HS-27A (cell line): ENCODE measurements at places on chromosomes 7 and 10.
A peak's percentile ranks its signal among the peaks of the same experiment; 100 is the strongest.

DNA sequence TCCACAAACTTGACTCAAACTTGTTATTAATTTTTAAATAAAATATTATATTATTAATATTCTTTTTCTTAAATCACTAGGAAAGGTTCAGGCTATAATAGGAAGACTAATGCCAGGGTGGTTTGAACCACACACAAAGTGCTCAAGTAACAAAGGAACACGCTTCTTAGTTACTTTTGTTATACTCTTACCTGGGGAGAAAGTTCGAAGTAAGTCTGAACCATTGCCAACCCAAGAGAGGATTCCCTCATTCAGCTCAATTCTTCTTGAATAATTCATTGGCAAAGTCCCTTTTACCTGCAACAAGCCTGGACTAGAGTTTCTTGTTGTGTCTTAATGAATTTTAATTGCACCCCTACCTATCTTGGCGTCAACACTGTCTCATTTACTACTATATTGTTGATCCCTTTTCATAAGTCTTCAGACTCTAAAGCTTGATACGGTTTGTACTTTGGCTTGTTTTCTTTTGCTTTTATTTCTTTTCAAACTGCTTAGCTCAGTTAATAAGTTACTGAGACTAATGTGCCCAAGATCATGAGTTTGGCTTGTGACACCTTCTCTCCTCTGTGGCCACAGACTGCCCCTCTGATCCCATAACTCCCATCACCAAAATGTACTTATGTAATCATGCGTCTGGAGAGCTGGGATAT lies 10.2 kb upstream of the C10orf67 start:
- DNase-seq: no peak

DNA sequence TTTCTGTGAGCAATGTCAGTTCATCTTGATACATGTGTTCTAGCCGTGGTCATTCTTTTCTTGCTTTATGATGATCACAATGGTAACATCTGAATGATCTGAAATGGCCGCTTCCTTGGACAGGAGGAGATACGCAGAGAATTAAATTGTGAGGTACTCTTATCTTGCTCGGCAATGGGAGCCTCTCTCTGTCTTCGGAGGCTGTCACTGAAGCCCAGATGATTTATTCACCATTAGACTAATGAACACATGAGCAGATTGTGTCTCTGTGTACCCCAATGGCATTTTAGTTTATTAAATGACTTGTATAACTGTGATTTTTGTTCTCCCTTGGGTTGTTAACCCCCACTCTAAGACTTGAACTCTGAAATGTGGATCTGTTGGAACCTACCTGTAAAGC lies 38.6 kb downstream of the RBM33 start:
- no peak for DNase-seq

DNA sequence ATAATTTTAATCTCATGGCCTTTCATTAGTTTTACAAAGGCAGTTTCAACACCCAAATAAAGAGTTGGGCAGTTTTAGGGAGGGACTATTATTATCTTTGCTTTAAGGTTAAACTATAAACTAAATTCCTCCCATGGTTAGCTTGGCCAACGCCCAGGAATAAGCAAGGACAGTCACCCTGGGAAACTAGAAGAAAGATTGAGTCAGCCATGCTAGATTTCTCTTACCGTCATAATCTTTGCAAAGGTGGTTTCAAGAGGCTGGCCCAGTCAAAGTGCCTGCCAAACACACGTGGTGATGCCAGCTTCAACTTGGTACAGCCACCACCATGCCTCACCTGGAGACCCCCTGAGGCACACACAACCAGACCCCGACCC lies 317.4 kb upstream of the SP8 start:
- DNase-seq: no peak

DNA sequence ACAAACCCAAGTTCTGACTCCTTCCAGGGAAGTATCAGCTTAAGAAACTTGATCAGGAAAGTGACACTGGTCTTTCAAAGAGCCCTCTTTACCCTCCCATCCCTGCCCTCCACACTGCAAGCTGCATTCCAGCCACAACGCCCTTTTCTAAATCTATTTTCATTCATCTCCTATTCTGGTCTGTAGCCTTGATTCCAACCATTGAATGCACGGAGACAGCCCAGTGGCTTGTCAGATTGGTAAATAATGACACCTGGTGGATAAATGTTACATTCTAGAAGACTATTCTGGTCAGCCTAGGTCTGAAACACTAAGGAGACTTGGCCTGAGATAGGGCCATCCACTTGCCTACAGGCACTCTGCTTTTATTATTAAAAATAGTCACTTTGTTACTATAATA lies 20.9 kb downstream of the MORN4 start:
- no peak for DNase-seq

DNA sequence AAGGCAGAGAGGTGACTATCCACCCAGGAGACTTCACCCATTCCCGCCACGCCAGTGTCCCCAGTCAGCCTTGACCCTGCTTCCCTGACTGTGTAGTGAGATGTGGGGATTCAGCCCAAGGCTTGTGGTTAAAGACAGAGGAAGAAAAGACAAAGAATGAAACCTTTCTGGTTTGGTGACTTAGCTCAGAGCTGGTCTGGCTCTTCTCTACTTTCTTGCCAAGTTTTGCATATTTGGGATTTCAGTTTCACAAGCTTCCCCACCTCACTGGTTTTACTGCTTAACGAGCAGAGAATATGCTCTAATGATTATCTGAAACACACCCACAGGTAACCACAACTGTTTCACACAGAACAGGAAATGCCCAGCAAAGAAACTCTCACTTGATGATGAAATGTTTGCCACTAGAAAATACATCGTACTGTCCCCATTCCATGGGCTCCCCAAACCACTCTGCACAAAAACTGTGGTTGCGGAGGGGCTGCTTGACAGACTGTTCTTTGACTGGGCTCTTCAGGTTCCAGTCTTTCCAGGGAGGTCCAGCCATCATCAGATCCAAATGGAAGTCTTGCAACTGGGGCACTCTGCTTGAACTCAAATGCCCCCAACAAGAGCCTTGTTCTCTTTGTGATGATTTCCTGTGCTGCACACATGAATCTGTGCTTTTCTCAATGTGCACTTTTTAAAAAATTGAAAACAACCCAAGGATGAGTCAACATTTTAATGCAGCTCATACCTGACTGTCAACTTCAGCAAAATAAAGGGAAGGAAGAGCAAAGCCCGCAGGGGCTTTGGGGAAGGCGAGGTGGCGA lies 95.5 kb downstream of the CTBP2 start:
- no peak for DNase-seq

GRCh38 chr10:28558923-28559508 lies 26.1 kb downstream of the WAC start:
- DNase-seq: no peak

DNA sequence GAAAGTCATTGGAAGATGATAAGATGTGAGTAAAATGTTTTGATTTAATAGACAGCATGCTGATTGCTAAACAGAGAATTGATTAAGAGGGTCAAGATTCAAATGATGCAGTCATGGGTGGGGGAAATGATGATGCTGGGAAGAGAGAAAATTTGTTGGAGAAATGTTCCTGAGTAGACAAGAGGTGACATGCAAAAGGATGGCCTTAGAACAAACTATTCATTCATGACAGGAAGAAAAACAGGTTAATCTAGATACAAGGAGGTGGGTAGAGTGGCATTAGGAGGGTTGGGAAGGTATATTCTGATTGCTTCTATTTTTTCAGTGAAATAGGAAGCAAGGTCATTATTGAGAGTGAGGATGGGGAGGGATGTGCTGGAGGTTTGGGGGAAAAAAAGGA lies 146.7 kb downstream of the SEM1 start:
- no peak for DNase-seq

DNA sequence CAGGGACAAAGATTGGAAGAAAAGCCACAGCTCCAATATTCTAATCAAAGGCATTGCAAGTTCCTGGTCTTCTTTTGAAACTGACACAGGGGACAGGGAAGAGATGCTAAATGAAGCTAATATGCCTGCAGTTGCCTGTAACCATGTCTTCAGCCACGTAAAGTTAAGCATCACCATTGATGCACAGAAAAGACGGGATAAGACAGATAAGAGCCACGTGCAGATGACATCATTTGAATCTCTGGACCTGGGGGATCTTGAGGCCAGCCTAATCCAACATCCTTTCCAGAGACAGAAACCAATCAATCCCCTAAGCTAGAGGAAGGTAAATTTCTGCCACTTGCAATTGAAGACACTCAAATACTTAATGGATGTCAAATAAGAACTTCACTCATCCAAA lies 93.4 kb downstream of the PIP4K2A start:
- no peak for DNase-seq

GRCh38 chr7:119802147-119802546 lies 470.8 kb upstream of the KCND2 start:
- no peak for DNase-seq

- no peak for DNase-seq
Observed at GRCh38 chr7:57425239-57425944, 24.6 kb upstream of the ZNF716 start.

DNA sequence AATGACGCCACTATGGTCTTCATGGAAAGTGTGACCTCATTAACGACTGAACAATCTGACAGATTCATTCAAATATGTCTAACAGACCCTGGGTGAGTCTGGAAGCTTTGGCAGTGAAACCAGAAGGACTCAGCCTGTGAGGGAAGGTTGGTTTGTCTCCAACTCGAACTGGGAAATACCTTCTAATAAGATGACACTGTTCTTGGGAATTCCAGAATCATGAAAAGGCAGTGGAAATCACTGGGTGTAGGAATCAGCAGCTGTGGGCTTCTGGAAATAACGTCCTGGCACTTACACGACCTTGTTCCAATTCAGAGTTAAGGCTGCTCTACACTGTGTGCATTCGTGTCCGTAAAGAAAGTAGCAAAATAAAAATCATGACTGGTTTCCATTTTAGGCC lies 75.1 kb downstream of the DGKI start:
- DNase-seq: no peak

GRCh38 chr10:36671607-36672006 lies 453.8 kb upstream of the ANKRD30A start:
- peak; percentile 19 for DNase-seq

- DNase-seq: no peak
Observed at GRCh38 chr7:137935884-137936508, 65.9 kb downstream of the CREB3L2 start.

DNA sequence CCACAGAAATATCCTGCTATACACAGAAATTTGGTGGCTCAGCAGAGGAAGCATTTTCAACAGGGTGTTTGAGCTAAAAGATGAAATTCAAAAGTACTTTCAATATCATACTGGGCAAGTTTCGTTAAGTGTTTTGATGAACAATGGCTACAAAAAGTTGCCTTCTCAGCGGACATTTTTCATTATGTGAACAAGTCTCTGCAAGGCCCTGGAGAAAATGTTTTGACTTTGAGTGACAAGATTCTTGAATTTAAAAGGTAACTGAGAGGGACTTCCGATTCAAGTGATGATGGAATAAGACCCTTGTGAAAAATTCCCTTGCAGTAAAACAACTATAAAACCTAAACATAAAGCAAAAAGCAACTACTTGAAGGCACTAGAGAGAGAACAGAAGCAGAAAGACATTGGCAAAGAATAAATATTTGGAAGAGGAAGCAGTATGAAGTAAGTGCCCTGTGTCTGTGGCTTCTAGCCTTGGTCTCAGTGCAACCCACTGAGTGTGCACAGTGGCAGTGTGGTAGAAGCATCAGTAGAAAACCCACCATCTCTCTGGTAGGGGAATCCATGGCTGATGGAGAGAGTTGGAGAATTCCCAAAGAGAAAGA lies 62.5 kb upstream of the NAMPT start:
- no peak for DNase-seq

GRCh38 chr7:134707663-134708378 lies 61.2 kb downstream of the BPGM start:
- no peak for DNase-seq

DNA sequence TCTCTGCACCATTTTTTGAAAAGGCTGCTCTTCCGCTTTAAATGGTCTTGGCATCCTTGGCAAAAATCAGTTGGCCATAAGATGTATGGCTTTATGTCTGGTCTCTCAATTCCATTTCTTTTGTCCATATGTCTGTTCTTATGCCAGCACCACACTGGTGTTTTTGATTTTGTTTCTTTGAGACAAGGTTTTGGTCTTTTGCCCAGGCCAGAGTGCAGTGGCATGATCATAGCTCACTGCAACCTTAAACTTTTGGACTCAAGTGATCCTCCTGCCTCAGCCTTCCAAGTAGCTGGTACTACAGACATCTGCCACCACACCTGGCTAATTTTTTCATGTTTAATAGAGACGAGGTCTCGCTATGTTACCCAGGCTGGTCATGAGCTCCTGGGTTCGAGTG lies 48.5 kb downstream of the ANLN start:
- no peak for DNase-seq

DNA sequence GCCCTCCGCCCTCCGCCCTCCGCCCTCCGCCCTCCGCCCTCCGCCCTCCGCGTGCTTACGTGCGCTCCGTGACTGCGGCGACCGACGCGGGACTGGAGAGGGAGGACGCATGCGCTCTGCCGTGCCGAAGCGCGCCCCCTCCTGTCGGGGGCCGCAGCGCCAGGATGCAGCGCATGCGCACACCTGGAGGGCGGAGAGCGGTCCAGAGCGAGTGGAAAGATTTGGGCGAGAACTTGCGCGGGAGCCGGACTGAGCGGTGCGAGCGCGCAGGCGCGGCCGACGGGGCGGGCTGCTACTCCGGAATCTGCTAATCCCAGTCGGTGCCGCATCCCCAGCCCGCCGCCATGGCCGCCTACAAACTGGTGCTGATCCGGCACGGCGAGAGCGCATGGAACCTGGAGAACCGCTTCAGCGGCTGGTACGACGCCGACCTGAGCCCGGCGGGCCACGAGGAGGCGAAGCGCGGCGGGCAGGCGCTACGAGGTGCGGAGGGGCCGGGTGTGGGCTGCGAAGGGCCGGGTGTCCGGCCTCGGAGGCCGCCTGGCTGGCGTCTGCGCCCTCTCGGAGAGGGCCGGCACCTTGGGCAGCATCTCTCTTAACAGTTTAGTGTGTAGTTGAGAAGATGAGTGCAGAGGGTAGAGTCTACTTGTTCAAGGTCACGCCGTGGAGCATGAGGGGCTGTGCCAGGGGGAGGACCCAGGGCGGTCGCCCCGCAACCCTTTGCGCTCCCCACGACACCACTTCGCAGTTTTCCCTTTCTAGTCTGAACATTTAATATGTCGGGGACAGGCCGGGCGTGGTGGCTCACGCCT lies at the start of gene PGAM1:
Gene PGAM1, plus strand, starts transcription at position 228 of the 812 bp plus-strand sequence. Its CDS starts 117 bp downstream, at position 345.
- DNase-seq: peak; percentile 62

DNA sequence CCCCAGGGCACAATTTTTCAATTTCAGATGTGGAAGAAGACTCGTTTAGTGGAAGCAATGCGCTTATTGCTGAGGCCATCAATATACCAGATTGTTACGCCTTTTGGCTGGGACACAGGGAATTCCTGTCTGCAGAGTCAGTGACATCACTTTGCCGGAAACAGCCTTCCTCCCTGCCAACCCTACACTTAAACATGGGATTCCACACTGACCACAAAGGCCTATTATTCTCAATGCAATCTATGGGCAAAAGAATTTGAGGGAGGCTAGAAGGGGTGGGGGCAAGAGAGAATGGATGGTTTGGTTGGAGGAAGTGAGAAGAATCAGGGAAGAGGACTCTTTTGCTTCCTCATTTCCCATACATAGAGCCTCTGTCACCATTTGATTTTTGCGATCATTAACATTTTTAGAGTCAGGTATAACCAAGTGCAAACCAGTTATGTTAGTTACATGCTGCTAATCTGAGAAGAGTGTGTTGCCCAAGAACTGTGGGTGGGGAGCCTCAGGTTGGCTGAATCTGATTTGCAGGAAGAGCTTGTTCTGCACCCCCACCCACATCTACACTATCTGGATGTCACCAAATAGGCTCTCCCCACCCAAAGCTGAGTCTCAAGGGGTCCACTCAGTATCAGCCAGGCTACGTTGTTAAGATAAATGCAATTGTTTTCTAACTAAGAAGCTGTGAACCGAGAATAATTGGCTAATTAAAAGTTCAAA lies 58.2 kb downstream of the ENTPD1 start:
- peak; percentile 9 for DNase-seq

- DNase-seq: no peak
Observed at GRCh38 chr7:106110885-106111654, 1.0 kb downstream of the SYPL1 start.
